HT1080 (cell line): ENCODE measurements at places on chromosomes 13 and 19. TPM values are rescaled to one million over a fixed set of nuclear protein-coding genes. Genes with fewer than 3 reads are reported as not detected.

DNA sequence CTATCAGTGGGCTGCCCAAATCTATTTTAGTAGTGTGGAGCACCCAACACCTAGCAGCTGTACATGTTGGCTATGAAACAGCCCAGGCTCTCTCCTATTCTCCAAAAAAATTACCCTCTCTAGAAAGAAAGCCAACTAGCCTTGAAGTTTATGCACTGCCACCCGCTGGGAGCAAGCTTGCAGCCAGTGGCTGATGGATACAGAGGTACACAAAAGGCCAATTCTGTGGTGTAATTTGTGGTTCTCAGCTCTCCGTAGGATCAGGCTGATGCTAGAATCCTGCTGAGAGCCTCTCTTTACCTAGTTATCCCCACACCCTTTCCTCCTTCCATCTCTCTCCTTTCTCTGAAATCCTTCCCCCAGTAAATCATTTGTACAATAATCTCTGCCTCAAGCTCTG, 1120.7 kb downstream of the DIAPH3 start:
- DNase-seq = no peak

- peak; percentile 57 for DNase-seq
Observed at GRCh38 chr13:104773775-104774174, 1707.6 kb upstream of the SLC10A2 start.

DNA sequence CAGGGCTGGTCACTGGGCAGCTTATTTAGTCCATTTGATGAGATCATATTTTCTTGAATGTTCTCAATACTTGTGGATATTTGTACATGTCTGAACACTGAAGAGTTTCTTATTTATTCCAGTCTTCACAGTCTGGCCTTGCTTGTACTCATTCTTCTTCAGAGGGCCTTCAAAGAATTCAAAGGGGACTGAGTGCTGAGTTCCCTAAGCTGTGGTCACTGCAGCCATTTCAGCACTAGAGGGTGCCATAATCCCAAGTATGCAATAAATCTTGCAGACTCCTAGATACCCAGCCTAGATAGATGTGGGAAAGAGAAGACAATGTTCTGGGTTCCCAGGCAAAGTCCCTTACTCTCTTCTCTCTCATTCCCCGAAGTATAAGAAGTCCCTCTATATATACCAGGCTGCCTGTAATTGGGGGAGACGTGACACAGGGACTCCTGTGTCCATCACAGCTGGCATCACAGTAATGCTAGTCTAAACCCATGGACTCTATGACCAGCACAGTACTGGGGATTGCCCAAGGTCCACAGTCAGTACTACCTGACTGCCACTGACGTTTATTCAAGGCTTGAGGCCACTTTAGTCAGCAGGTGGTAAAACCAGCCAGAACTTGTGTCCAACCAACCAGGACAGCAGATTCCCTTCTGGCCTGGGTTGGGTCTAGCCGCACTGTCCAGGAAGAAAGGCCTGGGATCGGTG, 8.9 kb upstream of the VN1R1 start:
- peak; percentile 49 for DNase-seq

ANGPTL4 gene
- total RNA-seq = not detected in 2 replicates

DNA sequence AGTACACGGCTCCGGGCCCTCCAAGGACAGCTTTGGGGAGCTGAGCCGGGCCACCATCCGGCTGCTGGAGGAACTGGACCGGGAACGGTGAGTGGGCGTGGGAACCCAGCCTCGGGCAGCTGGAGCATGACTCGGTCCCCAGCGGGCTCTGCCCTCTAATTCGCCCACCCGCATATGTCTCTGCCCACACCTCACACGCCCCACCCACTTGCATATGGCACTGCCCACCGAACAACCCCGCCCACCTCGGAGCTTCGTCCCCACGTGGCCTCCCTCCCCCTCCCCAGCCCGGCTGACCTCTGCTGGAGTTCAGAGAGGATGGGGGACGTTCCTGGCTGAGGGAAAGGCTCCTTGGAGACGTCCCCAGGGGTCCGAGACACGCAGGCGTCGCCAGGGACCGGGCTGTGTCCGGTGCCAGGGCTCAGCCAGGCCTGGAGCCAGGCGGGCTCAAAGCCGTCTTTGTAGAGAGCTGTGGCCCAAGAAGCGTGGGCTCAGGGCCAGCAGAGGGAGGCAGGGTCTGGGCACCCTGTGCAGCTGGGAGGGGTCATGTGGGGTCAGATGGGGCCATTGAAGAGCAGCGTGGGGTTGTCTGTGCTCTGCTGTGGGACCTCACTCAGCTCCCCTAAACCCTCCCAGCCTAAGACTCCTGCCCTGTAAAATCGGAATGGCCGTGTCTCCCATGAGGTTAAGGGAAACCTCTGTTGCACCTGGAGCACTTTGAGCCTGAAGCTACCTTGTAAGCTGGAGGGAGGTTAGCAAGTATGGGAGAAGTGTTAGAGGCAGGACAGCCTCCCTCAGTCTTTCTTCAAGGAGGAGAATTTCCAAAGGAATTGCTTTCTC, 3.8 kb downstream of the APC2 start:
- DNase-seq = peak; percentile 43

DNA sequence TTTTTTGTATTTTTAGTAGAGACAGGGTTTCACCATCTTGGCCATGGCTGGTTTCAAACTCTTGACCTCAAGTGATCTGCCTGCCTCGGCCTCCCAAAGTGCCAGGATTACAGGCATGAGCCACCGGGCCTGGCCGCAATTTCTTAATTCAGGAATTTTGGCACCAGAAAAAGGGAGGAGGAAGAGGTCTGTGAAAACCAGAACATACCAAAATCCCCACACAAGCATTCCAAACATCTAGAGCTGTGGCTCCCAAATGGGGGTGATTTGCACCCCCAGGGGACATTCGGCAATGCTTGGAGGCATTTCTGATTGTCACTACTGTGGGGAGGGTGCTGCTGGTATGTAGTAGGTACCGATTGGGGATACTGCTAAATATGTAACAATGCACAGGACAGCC, 40.2 kb upstream of the ABCC4 start:
- no peak for DNase-seq

RASIP1 gene
- not detected in 2 replicates for total RNA-seq

GRCh38 chr13:20127262-20127561, 33.6 kb downstream of the GJA3 start:
- no peak for DNase-seq

- no peak for DNase-seq
Observed at GRCh38 chr13:32426191-32426989, 1.5 kb downstream of the N4BP2L1 start.

- no peak for DNase-seq
Observed at GRCh38 chr13:25062479-25062878, 33.5 kb upstream of the PABPC3 start.

GRCh38 chr13:102825921-102826706, 19.7 kb upstream of the ERCC5 start:
- DNase-seq = peak; percentile 94

GRCh38 chr13:33265133-33265532, 20.4 kb downstream of the STARD13 start:
- no peak for DNase-seq

- no peak for DNase-seq
Observed at GRCh38 chr13:76912476-76912875, 26.3 kb upstream of the KCTD12 start.

KASH5 gene
- total RNA-seq = not detected in 2 replicates

GRCh38 chr13:31949486-31949885, 82.1 kb upstream of the FRY start:
- no peak for DNase-seq
